HuH-7.5 (cell line): ENCODE measurements at places on chromosomes 1 and 21.

DNA sequence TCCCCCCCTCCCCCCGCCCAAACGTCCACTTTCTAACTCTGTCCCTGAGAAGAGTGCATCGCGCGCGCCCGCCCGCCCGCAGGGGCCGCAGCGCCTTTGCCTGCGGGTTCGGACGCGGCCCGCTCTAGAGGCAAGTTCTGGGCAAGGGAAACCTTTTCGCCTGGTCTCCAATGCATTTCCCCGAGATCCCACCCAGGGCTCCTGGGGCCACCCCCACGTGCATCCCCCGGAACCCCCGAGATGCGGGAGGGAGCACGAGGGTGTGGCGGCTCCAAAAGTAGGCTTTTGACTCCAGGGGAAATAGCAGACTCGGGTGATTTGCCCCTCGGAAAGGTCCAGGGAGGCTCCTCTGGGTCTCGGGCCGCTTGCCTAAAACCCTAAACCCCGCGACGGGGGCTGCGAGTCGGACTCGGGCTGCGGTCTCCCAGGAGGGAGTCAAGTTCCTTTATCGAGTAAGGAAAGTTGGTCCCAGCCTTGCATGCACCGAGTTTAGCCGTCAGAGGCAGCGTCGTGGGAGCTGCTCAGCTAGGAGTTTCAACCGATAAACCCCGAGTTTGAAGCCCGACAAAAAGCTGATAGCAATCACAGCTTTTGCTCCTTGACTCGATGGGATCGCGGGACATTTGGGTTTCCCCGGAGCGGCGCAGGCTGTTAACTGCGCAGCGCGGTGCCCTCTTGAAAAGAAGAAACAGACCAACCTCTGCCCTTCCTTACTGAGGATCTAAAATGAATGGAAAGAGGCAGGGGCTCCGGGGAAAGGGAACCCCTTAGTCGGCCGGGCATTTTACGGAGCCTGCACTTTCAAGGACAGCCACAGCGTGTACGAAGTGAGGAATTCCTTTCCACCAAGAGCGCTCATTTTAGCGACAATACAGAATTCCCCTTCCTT, 158.1 kb downstream of the RUNX1 start:
- peak; percentile 18 for DNase-seq

GRCh38 chr21:37450445-37450941, 83.9 kb downstream of the DYRK1A start:
- no peak for DNase-seq

GRCh38 chr1:239635276-239635675, 248.9 kb downstream of the CHRM3 start:
- DNase-seq, result no peak

DNA sequence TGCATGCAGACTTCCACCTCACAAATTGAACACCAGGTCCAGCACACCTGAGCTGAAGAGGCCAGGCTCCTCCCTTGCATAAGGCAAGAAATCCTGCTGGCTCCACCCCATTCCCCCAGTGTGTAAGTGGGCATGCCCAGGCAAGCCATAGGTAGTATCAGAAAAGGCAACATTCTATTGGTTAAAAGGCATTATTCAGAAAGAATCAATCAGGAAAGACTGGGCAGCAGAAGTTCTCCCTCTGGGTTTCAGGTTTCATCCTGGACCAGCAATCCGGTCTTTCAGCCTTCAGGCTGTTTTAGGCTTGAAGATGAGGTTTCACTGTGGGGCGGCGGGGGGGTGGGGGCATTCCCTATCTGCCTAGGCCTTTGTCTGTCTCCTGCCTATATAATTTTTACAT, 42.0 kb upstream of the LHX8 start:
- no peak for DNase-seq

DNA sequence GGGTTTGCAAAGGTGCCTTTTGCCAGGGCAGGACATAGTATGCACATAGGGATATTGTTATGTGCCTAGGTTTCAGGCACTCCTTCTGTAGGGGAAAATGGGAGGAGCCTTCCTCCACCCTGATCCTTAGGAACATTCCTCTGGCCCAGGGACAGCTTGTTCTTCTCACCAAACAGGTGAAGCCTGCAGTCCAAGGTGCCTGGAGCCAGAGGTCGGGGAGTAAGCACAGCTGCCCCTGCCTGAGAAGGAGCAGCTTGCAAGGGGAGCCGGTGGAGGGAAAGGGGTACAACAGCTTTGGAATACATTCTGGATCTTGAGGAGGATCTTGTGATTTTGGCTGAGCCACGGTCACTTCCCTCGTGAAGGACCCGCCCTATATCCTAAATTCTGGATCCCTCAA, 82.4 kb upstream of the CD1D start:
- DNase-seq, result no peak

GRCh38 chr1:194369060-194369459, 1182.6 kb upstream of the B3GALT2 start:
- DNase-seq, result no peak

DNA sequence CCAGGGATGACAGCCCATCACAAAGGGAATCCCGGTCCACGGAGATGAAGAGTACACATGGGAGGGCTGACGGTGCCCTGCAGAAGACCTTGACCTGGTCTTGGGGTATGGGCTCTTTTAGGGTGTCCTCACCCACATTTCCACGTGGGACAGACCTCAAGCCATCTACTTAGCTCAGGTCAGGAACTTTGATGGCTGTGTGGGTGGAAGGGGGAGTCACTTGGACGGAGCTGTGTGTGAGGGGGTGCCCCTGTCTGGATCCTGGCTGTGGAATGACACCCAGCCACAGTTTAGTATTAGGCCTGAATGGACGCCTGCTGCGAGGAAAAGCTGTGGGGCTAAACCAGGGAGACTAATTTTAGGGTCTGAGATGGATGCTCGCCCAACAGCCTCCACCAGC, 10.9 kb upstream of the MIXL1 start:
- DNase-seq, result no peak

- no peak for DNase-seq
Measured at GRCh38 chr21:42285569-42286245, 29.5 kb downstream of the TFF3 start.

DNA sequence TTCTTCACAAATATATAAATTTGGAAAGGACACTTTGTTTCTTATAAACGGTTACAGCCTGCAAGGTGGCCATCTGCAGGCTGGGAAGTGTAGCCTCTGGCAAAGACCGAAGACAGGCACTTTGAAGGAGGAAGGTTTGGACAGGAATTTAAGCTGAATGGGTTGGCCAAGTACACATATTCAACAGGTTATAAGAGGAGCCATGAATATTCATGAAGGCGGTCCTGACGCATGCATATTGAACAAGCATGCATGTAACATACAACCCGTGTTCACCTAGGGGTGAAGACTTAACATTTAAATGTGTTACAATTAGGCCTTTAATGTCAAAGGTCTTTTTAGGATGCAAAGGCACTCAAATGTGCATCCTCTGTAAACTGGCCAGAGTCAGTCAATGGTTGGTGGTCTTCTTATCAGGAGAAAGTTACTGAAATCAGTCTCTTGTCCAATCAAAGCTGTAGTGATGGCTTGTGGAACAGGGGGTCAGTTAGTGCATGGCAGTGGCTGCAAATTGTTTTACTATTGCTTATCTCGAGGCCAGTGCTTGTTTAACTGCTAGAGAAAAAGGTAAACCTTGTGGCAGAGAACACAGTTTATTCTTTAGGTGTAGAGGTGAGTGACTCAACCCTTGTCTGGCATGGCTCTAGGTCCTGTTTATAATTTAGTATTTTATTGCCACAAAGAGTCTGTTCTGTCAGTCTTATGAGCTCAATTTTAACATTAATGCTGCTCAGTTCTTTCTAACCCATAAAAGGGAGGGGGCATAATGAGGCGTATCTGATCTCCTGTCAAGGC, 70.3 kb upstream of the F3 start:
- DNase-seq, result no peak

GRCh38 chr1:227937031-227937837, 10.5 kb downstream of the WNT9A start:
- DNase-seq, result no peak

DNA sequence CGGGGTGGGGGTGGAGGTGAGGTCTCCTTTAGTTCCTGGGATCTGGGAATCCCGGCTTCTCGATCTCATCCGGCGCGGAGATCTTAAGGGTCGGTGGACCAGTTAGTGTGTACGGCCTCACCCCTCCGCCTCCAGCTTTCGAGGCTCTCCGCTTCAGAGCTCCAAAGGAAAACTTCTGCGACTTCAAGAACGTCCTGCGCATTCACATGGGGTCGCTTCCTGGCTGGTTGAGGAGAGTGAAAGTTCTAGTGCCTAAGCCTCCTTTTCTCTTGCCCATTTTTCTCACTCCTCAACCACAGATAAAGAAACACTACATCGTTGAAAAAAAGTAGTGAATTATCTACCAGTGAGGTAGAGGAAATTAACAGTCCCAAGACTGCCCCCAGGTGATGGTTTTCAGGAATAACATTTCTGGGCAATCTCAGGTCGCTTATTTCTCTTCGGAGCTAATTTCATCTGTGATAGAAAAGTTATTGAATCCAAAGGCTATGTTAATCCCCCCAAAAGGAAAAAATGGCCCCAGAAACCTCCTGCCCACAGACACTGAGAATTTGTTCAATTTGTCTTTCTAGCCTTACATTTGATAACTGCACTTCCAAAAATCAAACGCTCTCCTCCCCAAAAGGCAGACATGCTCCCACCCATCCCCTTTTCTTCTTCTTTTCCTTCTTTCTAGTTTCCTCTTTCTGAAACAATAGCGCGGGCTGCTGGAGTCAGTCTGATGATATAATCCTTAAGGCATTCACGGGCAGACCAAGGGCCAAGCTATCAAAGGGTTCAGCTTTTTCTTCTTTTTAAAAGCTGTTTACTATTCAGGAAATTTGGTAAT, 20.6 kb upstream of the TBX15 start:
- DNase-seq, result peak; percentile 61

- no peak for DNase-seq
Measured at GRCh38 chr1:206136241-206136640, 19.1 kb upstream of the AVPR1B start.

DNA sequence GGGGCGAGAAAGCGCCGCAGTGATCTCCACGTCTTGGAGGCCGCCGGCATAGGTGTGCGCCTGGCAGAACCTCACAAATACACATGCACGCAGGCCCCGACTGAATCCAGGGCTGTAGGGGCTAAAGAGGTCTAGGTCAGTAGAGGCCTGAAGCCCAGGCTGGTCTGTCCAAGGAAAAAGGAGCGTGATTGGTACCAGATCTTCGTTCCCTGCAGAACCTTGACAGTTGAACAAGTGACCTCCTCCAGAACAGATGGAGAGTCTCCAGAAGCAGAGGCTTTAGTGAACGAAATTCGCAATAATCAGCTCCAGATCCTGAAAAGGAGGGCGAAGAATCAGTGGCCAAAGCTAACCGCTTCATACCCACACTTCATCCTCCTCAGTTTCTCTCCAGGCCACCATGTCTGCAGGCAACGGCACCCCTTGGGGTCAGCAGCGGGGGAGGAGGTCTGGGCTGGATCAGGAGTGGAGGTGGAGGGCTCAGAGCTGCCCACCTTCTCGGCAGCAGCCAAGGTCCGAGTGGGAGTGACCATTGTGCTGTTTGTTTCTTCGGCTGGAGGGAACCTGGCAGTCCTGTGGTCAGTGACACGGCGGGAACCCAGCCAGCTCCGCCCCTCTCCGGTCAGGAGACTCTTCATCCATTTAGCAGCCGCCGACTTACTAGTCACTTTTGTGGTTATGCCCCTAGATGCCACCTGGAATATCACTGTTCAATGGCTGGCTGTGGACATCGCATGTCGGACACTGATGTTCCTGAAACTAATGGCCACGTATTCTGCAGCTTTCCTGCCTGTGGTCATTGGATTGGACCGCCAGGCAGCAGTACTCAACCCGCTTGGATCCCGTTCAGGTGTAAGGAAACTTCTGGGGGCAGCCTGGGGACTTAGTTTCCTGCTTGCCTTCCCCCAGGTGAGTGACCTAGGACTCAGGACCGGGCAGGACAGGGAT, 749 bp upstream of the PEX11B start:
- DNase-seq, result peak; percentile 46

- no peak for DNase-seq
Measured at GRCh38 chr1:18001725-18002124, 105.9 kb upstream of the IGSF21 start.

DNA sequence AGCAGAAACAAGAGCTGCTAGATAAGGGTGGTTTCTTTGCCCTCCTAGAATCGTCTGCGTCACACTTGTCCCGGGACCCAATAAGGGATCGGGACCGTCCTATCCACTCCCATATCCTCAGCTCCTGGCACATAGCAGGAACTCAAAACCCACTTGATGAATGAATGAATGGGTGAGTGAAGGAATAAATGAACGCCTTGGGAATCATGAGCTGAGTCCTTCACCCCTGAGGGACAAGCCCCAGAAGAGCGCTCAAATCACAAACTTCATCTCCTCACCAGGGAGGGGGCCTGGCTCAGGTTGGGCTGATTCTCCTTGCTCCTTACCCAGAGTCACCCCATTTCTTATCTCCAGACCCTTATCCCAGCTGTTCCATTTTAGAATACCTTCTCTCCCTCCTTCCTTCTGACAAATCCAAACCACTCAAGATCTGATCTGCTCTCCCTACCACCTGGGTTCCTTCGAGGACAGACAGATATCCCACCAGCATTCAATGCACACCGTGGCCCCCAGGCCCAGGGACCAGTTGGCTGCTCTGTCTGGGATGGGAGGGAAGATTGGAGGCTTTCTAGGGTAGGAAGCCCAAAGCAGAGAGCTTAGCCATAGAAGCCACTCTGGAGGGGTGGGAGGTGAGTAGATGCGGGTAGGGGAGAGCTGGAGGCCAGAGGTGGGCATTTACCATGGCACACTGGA, 643 bp upstream of the MOB3C start:
- DNase-seq, result no peak

DNA sequence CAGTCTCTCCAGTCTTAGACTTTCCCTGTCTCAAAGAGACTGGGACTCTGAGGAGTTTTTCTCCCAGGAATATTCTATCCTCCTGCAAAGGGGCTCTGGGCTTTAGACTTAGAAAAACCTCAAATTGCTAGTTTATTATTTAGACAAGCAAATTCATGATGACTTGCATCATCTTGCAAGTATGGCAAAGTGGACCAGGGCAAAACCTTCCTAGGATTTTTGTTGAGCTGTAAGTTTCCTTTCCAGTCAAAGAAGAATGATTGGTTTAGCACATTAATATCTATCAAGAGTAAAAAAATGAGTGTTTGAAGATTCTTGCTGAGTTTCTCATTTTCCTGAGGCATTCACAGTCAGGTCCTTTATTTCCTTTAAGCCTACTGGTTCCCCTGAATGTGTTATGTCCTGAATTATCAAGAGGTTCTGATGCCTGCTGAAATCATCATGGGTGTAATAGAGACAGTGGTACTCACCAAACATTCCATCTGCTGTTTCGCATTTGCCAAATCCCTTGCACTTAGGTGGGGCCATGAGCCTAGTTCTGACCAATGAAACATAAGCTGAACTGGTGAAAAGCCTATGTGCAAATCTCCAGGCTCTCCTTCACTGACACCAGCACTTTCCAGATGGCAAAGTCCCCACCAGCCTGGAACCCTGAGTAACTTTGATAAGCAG, 25.2 kb upstream of the SPAG17 start:
- DNase-seq, result no peak

GRCh38 chr1:22750685-22751051, 40.0 kb downstream of the EPHB2 start:
- DNase-seq, result no peak

GRCh38 chr1:82646336-82646735, 845.6 kb downstream of the ADGRL2 start:
- no peak for DNase-seq
